ENCODE measurements at places on chromosomes 3 and 15. TPM values are rescaled to one million over a fixed set of nuclear protein-coding genes. Genes with fewer than 3 reads are reported as not detected.

DNA sequence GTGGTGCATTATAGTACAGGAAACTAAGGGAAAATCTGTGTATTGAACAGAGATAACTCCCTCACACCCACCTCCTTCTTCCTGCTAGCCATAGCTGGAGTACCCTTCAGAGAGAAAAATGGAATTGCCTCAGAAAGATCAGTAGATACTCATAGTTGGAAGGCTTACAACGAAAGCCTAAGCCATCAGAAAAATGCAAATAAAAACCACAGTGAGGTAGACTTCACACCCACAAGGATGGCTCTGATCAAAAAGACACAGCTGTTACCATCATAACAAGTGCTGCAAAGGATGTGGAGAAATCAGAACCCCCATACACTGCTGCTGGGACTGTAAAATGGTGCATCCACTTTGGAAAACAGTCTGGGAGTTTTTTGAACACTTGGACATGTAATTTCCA, 7.4 kb upstream of the DLG1 start:
- no peak for DNase-seq

DNA sequence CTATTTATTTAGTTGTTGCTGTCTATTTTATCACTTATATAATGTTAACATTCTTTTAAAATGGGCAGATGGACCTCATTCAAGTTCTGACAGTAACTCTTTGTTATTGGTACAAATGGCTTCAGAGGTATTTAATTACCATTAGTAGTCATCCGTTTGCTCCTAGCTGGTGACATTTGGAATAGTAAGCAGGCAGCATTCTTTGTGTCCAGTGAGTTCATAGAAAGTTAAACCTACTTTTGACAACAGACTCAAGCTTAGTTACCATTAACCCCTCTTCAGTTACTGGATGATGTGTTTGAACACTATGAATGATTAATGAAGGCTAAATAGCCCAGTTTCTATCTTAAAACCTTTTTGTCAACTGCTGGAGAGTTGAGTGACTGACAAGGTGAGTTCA, 500.7 kb upstream of the ATP11B start:
- no peak for DNase-seq

- DNase-seq = no peak
Measured at GRCh38 chr3:139109271-139109670, 64.6 kb upstream of the PRR23C start.

The RAF1 gene
- total RNA-seq = 109 TPM

DNA sequence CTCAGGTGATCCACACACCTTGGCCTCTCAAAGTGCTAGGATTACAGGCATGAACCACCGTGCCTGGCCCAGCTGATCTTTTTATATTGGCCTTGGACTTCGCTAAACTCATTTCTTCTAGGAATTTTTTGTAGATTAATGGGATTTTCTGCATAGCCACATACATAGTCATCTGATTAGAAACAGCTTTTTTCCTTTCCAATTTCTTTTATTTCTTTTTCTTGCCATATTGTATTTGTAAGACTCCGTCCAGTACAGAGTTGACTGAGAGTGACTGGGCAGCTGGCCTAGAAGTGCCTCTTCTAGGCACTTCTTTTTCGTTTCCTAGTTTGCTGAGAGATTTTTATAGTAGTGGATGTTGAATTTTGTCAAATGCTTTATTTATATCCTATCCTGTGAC, 37.4 kb downstream of the ARIH1 start:
- no peak for DNase-seq

DNA sequence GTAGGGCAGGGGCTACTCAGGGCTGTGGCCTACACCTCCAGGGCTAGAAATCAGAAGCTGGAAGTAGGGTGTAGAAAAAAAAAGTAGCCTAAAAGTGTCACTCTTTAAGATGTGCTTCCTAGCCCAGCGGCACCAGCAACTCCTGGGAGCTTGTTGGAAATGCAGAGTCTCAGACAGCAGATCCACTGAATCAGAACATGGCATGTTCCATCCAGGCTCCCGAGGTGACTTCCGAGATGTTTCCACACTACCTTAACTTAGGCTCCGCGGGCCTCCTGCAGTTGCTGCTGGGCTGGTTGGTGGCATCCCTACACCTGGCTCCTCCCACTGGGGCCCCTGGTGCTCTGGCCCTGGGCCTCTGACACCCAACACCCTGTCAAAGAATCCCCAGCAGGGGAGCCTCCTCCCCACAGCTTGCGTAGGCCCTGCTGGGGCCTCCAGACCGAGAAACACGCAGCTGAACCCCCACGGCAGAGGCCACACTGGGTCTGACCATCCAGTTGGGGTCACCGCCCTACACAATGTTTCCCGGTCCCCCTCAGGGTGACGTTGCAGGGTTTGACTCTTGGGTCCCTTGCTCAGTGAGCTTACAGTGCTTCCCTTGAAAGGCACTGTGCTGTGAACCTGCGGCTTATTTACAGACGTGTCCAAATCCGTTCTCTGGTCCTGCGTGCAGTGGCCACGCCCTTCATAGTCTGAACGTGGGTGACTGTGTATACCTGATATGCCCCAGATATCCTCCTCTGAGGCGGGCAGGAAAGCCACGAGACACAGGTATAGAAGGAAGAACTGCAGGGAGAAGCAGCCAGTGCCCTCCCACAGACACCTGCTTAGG, 46.5 kb downstream of the FAM174B start:
- DNase-seq = no peak

The SLC24A5 gene
- total RNA-seq = not detected

- DNase-seq = peak; percentile 26
Measured at GRCh38 chr3:12507591-12508281, 23.5 kb downstream of the TSEN2 start.

DNA sequence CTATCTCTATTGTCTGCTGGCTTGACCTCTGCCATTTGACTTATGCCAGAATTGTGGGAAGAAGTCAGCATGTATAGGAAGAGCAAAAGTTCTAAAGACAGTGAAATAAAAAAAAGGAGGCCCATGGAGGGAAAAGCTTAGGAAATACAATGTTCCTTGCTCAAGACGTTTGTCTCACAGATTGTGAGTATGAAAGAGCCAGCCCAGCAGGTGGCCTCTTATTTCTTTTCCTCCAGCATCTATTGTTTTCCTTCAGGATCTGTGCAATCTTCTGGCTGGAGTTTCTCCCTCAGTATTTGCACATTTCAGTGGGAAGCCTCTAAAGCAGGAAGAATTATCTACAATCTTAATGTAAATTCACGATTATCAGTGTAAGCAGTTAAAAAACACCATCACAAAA, 43.7 kb downstream of the ZDHHC3 start:
- no peak for DNase-seq

Measured in left cardiac atrium (tissue), 4 donors.